ENCODE measurements at places on chromosomes 6 and 20.

GRCh38 chr6:84549917-84550316, 214.5 kb downstream of the TBX18 start:
- DNase-seq = no peak

GRCh38 chr20:57680131-57680716, 29.6 kb downstream of the PMEPA1 start:
- DNase-seq = no peak

DNA sequence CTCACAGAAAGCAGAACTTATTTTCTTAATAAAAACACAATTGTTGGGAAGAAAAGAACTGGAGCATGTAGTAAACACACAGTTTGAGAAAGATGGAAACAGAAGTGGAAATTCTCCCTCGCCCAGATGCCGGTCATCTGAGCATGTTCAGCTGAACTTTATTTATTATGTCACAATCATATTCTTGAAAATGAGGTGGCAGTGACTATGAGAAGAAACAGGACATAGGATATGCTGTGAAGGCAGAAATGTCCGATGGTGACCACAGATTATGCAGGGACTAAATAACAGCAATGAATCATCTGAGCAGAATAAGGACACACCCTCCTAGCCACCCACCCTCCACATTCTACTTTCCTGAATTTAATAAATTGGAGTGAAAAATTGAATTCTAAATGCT, 425.3 kb upstream of the NOX3 start:
- no peak for DNase-seq

DNA sequence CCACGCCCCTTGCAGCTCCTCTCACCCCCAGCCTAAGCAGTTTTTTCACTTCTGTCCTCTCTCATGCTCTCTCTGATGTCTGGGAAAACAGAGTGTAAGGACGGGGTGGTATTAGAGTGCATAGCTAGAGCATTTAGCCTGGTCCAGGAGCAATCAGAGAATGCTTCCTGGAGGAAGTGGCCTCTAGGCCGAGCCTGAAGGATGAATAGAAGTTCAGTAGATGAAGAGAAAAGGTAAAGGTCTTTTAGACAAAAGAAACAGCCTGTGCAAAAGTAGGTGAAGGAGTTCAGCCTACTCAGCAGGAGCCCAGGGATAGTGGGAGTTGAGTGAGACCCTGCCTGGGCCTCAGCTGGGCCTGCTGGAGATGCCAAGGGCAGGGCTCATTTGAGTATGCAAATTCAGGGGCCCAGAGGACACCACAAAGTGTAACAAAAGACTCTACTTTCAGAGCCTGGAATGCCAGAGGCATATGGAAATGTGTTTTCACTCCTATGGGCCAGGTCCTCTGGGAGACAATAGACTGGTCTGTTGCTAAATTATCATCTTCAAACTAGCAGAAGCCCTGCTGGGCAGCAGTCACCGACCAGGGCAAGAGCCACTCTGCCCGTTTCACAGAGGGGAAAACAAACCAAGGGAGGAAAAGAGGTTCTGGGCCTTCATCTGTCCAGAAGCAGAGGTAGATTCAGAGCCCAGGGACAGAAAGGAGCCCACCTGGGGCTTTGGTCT, 19.7 kb upstream of the TM9SF4 start:
- DNase-seq = no peak

- DNase-seq = no peak
Measured at GRCh38 chr6:23280437-23280836, 711.1 kb downstream of the HDGFL1 start.

GRCh38 chr20:2697768-2698167, 5.2 kb downstream of the EBF4 start:
- DNase-seq = no peak

GRCh38 chr6:102488729-102489128, 1095.2 kb downstream of the GRIK2 start:
- no peak for DNase-seq

GRCh38 chr6:156884306-156884705, 107.1 kb downstream of the ARID1B start:
- DNase-seq = no peak

DNA sequence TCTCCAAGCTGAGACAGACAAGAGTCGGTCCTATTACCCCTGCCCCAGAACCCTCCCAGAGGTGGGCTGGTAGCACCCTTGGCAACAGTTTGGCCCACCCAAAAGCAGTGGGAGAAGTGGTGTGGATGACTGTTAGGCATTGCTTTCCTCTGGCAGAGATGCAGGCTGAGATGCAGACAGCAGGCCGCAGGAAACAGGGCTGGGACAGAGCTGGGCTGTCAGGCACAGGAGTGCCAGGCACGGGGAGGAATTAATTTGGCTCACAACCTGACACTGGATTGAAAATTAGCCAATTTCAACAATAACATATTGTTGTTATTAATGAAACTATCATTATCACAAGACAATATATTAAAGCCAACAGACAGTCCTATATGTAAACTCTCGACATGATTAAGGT, 15.7 kb upstream of the SIRT5 start:
- DNase-seq = no peak

DNA sequence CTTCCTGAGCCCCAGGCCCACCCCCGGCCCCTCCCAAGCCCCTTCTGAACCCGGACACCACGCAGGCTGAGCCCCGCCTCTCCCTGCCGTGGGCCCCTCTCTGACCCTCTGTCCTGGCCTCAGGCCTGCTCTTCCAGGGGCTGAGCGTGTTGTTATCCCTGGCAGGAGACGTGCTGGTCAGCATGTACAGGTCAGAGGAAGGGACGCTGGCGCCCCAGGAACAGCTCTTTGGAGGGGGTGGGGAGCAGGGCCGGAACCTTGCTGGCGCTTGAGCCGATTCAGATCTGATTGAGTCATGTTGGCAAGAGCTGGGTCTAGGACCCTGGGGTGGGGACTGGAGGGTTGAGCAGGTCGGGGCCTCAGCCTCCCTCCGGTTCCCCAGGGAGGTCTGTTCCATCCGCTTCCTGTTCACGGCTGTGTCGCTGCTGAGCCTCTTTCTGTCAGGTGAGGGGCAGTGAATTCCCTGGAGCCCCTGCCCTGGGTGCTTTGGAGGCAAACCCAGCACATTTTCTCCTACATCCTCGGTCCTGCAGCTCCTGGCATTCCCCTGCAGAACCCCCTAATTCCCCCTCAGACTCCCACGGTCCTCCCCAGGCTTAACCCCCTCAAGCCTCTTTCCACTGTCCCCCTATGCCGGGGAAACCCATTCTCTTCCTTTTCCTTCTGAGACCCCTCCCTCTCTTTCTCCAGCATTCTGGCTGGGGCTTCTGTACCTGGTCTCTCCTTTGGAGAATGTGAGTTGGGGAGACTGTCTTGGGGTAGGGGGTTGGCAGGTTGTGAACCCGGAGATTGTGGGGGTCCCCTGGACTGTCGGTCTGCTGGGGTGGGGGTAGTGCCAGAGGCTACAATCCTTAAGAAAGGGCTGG, 2.0 kb downstream of the SPAG4 start:
- DNase-seq = no peak

DNA sequence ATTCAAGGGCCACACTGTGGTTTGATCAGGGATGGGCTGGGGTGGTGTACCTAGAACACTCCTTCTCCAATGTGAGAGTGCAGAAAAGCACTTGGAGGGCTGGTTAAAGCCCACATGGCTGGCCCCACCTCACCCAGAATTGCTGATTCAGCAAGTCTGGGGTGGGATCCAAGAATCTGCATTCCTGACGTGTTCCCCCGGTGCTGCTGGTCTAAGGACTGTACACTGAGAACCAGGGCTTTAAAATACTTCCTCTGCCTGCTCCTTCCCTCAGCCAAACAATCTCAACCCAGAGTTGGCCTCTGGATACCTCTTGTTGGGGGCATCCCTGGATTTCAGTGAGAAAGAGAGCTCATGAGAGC, 13.4 kb upstream of the OCSTAMP start:
- no peak for DNase-seq

DNA sequence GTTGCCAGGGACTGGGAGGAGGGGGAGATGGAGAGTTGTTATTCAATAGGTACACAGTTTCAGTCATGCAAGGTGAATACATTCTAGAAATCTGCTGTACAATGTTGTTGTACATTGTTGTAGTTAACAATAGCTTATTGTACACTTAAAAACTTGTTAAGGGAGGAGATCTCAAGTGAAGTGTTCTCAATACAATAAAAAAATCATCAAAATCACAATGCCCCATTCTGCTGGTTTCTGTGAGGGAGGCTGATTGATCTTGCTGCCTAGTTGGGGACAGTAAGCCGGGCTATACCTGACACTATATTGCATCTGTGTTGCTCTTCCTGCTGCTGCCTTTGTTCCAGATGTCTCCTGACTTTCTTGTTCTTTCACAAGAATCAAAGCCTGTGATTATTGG, 232.1 kb downstream of the LRFN2 start:
- DNase-seq = no peak

GRCh38 chr20:53642196-53643030, 48.8 kb upstream of the ZNF217 start:
- peak; percentile 46 for DNase-seq

DNA sequence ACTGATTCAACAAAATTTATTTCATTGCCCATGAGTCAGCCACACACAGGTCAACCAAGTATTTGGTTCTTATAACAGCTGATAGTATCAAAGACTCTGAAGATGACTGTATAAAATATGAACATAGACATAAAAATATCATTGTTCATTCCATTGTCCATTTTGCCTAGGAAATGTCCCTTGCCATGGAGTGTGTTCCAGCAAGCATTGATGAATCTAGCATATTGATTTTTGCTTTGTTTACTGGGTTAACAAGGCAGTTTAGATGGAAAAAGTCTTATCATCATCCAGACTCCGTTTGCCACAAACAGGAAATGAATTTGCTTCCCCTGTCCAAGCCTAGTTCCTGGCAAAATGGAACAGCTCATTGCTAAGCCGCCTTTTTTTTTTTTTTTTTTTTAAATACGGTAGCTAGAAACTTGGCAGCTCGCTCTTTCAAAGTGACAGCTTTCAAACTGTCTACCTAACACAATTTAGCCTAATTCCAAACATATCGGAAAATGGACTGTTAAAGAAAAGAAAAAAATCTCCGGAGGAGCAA, 7.5 kb downstream of the F13A1 start:
- no peak for DNase-seq

DNA sequence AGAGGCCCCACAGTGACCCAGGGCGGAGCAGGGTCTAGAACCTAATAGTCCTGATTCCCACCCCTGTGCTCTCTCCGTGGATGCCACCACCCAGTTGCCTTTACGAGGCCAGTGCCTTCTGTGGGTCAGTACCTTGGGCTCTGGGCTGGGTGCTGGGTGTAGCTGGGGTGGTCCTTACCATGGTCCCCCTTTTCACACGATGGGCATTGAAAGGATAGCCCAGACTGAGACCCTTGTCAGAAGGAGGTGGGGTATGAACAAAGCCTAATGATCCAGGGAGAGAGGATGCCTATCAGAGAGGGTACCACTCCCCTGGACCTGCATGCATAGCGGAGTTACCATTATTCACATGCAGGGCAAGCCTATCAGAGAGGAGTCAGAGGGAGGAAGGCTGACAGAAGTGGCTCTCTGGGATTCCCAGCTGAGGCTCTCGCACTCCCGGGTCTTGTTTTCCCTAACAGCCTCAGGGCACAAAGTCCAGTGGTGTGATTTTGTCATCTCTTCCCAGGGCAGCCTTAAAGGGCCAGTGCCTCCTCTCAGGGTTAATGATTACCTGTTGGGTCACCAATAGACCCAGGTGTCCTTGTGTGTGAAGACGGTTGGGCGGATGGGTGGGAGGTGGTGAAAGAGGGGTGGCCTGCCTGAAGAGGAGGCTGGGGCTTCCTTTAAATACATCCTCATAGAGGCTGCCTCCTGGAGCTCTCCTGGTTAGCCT, 36.2 kb downstream of the VEGFA start:
- DNase-seq = no peak

DNA sequence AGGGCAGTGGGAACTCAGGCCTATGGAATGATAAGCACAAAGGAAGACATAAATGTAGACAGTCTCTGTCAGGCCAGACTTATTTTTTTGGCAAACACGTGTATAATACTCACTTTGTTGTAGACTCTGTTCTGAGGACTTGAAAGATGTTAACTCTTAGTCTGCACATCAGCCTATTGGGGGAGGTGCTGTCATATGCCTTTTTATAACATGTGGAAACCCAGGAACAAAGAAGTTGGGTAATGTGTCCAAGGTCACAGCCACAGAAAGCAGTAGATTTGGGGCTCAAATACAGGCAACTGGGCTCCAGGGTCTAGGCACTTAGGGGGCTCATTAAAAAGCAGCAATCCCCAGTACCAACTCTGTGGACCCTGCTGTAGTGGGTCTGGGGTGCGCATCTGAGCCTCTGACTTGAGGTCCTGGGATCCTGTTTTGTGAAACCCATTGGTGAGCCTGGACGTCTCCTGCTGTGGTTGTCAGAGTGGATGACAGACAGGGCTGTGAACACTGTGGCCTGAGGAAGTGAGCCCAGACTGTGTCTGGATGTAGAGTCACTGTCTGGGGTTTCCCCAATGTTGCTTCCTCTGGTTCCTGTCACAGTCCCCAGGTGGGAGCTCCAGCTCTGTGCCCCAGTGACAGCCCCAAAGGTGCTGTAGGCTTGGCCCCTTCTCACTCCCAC, 50.0 kb downstream of the CDH26 start:
- no peak for DNase-seq

DNA sequence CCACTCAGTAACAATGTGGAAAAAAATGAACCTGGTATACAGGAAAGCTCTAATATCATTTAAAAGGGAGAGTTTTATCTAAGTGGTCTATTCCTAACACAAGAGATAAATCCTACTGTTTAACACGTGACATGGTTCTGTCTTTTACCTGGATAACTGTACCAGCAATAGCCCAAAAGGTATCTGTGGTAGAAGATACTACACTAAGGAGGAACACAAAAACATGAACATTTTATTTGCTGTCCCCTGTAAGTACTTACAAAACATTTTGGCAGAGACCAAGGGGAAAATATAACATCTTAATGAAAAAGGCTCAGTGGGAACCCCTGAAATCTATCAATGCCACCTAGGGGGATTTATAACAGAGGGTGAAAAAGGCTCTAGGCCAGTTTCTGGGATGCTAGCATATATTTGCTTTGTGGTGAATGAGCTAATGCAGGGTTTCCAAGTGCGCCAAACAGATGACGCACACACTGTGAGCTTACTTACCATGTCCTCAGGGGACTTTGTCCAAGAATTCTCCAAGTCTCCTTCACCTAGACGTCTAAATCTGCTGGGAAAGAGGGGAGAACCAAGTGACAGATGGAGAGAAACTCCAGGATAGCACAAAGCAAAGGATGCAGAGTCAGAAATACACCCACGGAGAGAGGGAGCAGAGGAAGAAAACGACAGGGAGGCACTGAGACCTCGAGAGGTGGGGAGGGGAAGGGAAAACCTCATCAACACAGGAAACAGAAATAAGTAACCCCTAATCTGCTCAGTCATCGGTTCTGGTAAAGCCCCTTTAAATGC, 147.9 kb upstream of the PRND start:
- DNase-seq = peak; percentile 80

- DNase-seq = no peak
Measured at GRCh38 chr6:158006821-158007570, 25.3 kb downstream of the SYNJ2 start.

- no peak for DNase-seq
Measured at GRCh38 chr20:63066506-63067265, 59.9 kb upstream of the BHLHE23 start.
